Smooth muscle cell of the brain vasculature (primary cell): ENCODE measurements at places on chromosomes 3 and 15.

- no peak for DNase-seq
Measured at GRCh38 chr3:97712919-97713318, 51.6 kb upstream of the ARL6 start.

- no peak for DNase-seq
Measured at GRCh38 chr3:12179441-12179840, 20.7 kb upstream of the TIMP4 start.

GRCh38 chr3:36903119-36903882, 41.6 kb downstream of the TRANK1 start:
- no peak for DNase-seq

- DNase-seq = no peak
Measured at GRCh38 chr3:137988152-137988551, 21.8 kb upstream of the CLDN18 start.

GRCh38 chr3:196135693-196136639, 54.1 kb upstream of the TFRC start:
- no peak for DNase-seq

DNA sequence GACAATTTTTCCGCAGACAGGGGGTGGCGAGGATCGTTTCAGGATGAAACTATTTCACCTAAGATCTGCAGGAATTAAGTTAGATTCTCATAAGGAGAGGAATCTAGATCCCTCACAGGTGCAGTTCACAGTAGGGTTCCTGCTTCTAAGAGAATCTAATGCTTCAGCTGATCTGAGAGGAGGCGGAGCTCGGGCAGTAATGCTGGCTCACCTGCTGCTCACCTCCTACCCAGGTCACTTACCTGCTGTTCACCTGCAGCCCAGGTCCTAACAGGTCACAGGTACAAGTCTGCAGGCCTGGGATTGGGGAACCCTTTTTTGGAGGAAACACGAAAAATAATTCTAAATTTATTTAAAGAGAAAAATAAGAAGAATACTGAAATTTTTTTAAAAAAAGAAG, 406.8 kb downstream of the MCTP2 start:
- no peak for DNase-seq

- no peak for DNase-seq
Measured at GRCh38 chr3:126990890-126991289, 8.0 kb downstream of the PLXNA1 start.

GRCh38 chr3:179421500-179421899, 29.8 kb downstream of the GNB4 start:
- no peak for DNase-seq

DNA sequence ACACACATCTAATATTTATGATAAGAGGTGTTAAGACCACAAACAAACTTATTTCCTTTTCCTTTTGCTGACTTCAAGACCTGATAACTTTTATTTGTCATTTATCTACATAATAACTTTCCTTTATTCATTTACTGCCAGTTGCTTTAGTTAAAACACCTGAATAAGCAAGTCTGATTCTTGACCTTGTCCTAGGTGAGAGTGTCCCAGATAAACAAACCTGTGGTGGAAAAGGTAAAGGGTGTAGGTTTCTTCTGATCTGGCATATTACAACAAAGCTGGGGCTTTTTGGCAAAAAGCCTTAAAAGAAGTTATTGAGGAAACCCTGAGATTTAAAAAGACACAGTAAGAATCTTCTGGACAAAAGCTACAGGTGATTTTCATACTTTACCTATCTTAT, 191.5 kb downstream of the ZBBX start:
- no peak for DNase-seq

- no peak for DNase-seq
Measured at GRCh38 chr3:177414093-177414492, 216.8 kb upstream of the TBL1XR1 start.

- DNase-seq = no peak
Measured at GRCh38 chr3:188959013-188959412, 212.8 kb upstream of the TPRG1 start.

GRCh38 chr3:69740103-69741021, 1.1 kb downstream of the MITF start:
- no peak for DNase-seq

- no peak for DNase-seq
Measured at GRCh38 chr15:61545763-61546162, 316.7 kb upstream of the RORA start.

DNA sequence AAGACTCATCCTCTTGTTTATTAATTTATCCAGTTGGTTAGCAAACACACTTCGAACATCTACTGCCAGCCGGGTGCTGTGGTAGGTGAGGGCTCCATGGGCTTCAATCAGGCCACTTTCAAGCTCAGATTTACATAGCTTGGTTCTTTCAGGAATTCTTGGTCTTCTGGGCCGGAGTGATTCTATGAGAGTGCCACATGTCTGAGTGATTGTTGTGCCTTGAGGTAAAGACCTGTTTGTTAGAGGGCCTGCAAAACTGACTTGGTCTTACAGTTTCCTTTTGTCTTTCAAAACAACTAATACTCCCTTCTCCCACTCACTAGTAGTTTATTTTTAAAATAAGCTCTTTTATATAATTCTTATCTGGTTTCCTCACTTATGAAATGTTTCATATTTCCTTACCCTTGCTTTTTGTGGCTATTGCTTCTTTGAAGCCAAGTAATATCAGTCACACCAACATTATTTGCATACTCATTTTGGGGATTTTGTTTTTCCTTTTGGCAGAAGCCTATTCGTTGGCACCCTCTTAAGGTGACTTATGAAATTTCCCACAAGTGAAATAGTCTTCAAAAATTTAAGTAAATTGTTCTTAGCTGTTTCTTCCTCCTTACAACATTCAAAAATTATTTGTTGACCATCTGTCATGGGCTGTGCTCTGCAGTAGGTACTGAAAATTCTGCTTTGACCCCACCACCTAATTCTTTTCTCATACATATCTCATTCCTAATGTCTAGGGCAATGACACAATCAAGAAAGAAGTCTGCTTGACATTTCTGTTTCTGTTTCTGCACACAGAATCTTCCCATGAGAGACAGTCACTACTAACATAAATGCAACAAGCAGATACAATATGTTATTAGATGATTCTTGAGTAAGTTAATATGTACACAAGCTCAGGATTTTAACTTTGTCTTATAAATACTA, 120.2 kb downstream of the LRRC28 start:
- DNase-seq = no peak

GRCh38 chr3:6679510-6679909, 181.4 kb upstream of the GRM7 start:
- no peak for DNase-seq
